ENCODE measurements at places on chromosomes 4 and X.

DNA sequence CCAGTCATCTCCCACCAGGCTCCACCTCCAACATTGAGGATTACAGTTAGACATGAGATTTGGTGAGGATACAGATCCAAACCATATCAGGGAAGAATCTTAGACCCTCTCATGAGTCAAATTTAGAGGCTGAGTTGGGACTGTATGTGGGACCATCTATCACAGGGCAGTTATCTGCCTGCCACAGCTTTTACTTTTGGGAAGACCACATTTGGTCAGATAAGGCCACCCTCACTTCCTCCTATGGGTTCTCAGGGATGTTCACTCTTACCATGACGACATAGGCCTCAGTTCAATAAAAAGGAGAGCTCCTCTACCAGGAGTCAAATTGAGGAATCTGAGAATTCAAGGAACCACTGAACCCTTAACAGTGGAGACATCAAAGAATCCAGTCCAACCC, 2.1 kb downstream of the MAGEB2 start:
- no peak for DNase-seq

- no peak for DNase-seq
Measured at GRCh38 chr4:113607998-113608397, 153.5 kb downstream of the CAMK2D start.

GRCh38 chr4:122047456-122048425, 95.9 kb upstream of the TRPC3 start:
- DNase-seq = no peak

DNA sequence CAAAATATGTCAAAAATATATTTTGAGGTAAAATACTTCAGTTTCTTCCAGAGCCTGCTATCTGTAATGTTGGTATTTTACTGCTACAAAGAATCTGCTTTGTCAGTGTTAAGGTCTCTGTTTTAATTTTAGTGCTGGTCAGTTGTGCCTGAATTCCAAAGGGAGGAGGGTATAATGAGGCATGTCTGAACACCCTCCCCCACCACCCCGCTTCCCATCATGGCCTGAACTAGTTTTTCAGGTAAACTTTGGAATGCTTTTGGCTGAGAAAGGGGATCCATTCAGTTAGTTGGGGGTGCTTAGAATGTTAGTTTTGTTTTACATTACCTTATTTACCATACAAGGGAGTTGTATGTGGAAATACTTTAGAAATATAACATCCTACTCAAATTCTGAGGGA, 158.5 kb downstream of the MID1IP1 start:
- no peak for DNase-seq

DNA sequence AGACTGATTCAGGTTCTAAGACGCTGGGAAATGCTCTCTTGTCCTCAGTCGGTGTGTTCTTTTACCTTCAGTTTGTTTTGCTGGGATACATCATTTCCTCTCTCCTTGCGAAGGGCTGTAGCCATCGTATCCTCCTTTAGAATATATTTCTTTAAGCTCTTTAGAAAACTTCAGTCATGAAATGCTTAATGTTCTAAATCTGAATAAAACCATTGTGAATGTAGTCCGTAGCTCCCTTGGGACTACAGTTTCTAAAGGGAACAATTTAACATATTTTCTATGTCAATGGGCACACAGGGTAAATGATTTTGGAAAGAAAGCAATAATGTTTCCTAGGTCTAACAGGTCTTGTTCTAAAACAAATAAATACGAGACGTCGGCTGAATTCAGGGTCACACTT, 40.6 kb downstream of the STOX2 start:
- no peak for DNase-seq
